ENCODE measurements at places on chromosomes 5 and 9. TPM values are rescaled to one million over a fixed set of nuclear protein-coding genes. Genes with fewer than 3 reads are reported as not detected.

GRCh38 chr5:60257596-60258271, 364.2 kb upstream of the PDE4D start:
- DNase-seq: no peak

GRCh38 chr9:71984831-71985281, 73.4 kb downstream of the C9orf85 start:
- no peak for DNase-seq

DNA sequence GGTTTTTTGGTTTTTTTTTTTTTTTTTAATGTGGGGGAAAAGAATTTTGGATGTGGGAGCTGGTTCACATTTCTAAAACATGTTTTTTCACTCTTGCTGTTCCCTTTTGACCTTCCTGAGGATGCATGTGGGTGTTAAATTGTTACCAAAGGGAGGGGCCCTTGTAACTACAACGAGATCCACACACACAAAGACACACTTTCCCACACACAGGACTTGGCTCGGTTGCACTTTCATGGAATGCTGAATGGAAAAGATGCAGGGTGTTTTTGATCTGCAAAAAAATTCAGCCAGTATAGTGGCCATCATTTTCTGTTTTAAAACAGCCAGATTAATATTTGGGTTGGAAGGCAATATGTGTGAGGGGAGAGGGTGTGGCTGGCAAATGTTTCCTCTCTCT, 576.9 kb downstream of the EBF1 start:
- DNase-seq: peak; percentile 11

GPX3 gene
- total RNA-seq: 131 TPM

DNA sequence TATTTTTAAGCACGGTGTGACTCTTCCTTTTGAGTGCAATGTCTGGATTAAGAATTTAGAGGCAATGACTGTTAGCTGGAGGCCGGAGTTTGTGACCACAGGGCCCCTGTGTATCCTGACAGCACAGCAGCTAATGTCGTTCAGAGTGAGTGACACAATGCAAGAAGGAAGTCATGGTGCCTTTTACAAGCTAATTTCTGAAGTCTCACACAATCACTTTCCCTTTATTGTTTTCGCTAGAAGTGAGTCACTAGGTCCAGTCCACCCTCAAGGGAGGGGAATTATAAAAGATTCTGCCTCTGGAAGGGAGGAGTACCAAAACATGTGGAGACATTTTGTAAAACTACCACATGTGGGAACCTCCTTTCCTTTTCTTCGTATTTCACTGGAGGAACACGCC, 185.5 kb upstream of the FGF10 start:
- no peak for DNase-seq

DNA sequence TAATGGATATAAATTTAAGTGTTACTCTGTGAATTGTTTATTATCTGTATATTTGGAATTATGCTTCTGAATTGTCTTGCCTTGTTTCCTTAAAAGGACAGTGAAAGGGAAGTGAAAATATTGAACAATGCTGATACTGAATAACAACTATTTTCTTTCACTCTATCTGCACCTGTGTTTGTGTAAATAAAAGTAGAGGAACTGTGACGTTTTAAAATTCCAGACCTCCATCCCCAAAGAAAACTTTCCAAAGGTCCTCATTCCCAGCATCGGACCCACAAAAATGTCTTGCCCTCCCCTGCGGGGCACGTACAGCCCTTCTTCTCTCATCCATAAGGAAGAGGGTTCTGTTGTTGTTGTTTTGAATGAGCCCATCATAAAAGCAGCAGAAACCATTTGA, 100.0 kb downstream of the NLN start:
- no peak for DNase-seq

GRCh38 chr5:145341842-145342241, 493.3 kb downstream of the PRELID2 start:
- no peak for DNase-seq

DNA sequence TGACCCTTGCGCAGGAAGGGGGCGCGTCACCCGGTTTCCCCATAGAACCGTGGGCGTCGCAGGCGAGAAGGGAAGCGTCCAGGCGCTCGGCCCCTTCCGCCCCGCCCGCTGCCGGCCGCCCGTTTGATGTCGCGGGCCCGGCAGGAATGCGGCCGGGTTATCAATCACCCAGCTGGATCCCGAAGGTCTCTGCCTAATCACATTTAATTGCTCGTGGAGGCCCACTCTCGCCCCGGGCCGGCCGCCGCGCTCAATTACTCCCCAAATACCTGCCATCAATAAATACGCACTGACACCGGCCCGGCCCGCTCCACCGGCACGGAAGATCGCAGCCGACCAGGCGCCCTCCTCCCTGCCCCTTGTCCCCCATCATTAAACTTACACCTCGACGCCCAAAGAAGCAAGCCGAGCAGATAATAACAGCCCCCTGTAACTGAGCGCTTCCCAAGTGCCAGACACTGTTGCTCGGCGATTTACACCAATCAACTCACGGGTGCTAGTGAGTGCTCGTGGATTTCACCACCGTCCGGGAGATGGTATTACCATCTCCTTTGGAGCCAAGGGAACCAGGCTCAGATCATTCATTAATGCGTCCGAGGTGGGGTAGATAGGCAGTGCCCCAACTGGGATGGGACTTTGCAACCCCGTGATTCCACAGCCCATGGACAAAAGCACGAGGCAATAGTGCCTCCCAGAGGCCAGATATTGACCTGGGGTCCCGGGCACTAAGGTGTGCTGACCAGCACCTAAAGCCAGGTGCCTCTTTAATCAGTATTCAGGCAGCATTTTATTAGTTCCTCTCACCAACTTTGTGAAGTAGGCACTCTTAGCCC, 11.3 kb downstream of the MSX2 start:
- DNase-seq: peak; percentile 19

DNA sequence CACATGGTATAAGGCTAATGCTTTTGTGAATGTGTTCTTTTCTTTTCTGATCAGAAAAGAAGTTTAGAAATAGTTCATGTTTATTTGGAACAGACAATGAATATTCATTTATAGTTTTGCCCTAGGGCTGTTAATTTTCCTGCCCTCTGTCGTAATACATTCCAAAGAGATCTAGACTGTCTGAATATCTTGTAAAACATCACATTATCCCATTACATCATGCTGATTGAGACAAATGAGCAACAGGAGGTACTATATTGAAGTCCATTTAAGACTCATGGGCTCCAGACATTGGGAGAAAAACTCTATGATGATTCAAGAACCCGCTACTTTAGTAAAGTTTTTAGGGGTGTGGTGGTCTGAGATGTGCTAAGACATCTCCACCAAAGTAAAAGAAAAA, 121.2 kb upstream of the MAP1B start:
- DNase-seq: no peak

RASGEF1C gene
- 1.1 TPM for total RNA-seq

GRCh38 chr9:93826905-93827544, 128.1 kb downstream of the BARX1 start:
- no peak for DNase-seq

CTNND2 gene
- 131 TPM for total RNA-seq

- no peak for DNase-seq
These were observed 26.9 kb downstream of the NEURL1B start for GRCh38 chr5:172667786-172668593.

ANKHD1 gene
- 116 TPM for total RNA-seq

GRCh38 chr5:62059960-62060359, 246.0 kb upstream of the KIF2A start:
- DNase-seq: no peak

- DNase-seq: no peak
These were observed 705 bp upstream of the CDH10 start for GRCh38 chr5:24645483-24645882.

GDA gene
- total RNA-seq: 70.0 TPM

GRCh38 chr5:149442563-149443182, 63.6 kb upstream of the IL17B start:
- DNase-seq: peak; percentile 81

STKLD1 gene
- 1.1 TPM for total RNA-seq

DNA sequence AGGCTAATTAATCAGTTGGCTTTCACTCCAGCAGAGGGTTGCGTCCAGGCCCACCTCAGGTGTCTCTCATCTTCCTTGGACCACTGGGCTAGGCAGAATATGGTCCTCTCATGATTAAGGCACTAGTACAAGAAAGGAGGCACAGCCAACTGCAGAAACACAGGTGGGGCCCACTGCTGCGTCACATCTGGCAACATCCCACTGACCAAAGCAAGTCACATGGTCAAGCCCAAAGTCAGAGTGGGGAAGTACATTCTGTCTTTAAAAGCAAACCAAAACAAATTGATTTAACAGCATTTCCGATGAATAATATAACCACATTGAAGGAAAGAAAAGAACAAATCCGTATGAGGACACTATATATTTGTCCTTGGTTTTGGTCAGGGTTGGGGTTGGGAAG, 28.0 kb upstream of the UBTD2 start:
- DNase-seq: no peak

DNA sequence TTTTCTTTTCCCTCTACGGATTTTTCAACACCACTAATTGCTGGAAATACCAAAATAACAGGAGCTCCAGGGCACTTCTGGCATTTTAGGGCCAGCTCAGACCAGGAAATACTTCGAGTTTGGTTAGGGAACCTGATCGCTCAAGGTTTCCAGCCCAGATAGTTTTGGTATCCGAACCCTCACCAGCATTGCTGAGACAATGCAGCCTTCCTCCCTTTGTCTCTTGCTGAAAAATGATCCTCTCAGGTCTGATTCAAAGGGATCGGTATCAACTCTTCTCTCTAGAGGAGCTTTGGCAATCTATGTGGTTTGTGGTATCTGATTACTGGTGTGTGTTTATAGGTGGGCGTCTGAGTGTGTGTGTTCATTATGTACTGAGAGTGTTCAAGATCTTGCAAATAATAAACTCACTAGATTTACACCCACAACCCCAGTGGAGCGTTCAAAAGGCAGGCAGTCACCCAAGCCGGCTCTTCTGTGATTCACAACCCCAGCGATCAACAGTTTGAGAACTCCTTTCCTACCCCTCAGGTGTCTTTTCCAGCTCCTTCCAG, 122.8 kb upstream of the EGFLAM start:
- no peak for DNase-seq

DNA sequence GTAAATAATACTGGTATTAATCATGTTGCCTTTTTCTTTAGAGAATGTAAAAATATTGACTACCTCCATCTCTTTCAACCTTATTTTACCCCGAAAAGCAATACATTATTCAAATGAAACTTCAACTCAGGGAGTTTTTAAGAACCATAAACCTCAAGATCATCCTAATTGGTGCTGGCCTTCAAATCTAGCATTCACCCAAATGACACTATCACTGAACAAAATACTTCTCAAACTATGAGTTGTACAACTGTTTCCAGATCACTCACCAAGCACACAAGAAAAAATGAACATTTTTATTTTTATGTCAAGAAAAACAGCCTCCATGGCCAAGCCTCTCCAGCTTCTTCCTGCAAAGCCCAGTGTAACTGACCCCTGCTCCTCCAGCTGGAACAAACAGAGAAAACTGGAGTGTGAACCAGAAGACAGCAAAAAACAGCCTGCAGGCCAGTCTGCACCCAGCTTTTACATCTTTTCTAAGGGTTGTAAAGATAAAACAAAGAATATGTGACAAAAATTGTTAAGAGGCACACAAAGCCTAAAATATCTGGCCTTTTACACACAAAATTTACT, 21.2 kb downstream of the AUH start:
- no peak for DNase-seq

GPR150 gene
- total RNA-seq: not detected

- DNase-seq: no peak
These were observed 7.6 kb downstream of the GFI1B start for GRCh38 chr9:132986114-132986513.

GRCh38 chr5:53403291-53403690, 77.1 kb upstream of the FST start:
- no peak for DNase-seq

DNA sequence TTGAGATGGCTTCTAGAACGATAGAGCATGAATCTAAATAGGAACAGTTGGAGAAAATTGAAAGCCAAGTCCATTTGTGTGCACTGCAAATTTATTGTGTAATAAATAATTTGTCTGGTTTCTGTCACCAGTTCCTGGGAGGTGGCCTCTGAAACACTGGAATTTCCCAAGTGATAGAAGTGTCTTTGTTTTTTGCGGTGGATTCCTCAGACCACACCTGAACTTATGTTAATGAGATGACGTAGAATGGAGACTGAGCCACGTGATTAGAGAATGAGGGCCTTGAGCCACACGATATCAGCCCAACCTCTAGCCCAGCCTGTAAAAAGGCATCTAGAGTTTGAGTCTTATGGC, 105.1 kb downstream of the MSX2 start:
- no peak for DNase-seq

ANKRD55 gene
- total RNA-seq: 0.20 TPM

DNA sequence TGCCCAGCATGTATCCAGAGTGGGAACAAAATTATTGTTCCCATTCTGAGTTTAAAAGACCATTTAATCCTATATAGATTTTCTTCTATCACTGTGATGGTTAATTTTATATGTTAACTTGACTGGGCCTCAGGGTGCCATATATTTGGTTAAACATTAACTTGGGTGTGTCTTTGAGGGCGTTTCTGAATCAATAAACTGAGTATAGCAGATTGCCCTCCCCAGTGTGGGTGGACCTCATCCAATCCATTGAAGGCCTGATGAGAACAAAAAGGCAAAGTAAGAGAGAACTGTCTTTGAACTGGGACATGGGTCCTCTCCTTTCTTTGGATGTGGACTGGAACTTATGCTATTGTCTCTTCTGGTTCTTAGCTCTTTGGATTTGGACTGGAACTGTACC, 17.3 kb downstream of the RIOK2 start:
- no peak for DNase-seq

GRCh38 chr5:43006424-43007202, 33.5 kb downstream of the ANXA2R start:
- no peak for DNase-seq

GRCh38 chr9:118401546-118401945, 697.3 kb downstream of the TLR4 start:
- DNase-seq: no peak

DNA sequence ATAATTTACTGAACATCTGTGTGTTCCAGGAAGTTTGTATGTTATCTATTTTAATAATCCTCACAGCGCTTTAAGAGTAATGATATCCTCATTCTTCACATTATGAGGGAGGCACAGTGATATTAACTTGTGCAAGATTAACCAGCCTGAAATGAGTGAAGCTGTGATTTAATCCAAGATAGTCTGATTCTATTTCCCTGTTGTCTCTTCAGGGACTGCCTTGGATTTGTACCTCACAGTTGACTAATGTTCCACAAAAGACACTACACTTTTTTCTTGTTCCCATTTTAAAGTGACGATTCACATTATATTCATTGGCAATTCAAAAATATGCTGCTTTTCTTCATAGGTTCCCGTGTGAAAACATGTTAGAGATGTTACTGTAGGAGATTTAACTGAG, 125.3 kb upstream of the GNA14 start:
- DNase-seq: no peak

DNA sequence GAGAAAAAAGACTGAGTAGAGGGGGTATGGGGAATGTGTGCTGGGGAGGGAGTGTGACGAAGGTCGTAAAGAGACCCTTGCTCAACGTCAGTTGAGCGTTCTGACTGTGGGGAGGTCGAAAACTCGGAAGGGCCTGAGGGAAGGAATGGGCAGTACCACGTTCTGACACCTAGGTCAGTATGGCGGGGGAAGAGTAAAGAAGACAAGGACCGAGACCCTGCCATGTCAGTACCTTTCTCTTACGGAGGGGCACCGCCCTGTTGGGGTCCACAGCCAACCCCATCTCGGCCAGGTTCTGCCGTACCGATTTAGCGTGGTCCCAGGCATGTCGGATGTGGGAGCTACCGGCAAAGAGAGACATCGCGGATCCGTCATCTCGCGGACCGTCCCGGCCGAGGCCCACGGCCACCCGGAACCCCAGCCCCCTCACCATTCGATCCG, 375 bp downstream of the NOP16 start:
- DNase-seq: no peak

- no peak for DNase-seq
These were observed 3.5 kb downstream of the TXNDC8 start for GRCh38 chr9:110334183-110334582.
